ENCODE measurements at places on chromosomes 5 and 9.

DNA sequence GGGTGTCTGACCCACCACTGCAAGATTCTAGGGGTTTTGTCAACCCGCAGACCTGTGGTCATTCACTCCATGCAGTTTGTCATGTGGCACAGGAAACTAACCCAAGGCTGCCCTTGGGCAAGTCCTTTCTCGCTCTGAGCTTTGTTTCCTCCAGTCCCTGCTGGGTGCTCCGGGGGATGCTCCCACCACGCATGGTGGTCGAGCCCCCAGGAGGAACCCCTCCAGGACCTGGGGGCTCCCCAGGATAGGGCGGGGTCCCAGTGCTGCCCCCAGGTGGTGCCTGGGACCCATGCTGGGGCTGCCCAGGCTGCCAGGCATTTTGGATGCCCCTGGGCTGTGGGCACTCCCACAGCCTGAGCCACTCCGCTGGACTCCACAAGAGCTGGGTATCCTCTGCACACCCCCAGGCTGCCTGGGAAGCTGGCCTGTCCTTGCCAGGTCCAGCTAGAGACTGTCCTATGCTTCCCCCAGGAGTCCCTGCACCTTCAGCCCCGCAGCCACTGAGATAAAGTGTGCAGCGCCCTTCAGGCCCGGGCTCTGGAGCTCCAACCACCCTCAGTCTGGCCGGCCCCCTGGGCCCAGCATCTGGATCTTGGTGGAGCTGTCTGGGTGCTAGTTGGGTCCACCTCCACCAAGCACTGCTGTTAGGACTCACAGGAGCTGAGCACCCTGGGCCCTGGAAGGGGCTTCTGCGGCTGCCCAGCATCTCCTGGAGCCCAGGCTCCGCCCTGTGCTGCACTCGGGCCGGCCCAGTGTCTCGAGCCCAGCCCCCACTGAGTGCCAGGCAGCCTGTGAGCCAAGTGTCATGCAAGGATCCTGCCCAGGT, 104.3 kb downstream of the PHF2 start:
- no peak for DNase-seq

GRCh38 chr5:31598640-31599611, 40.0 kb upstream of the PDZD2 start:
- no peak for DNase-seq

- DNase-seq = peak; percentile 79
These were observed 14.9 kb upstream of the WNT8A start for GRCh38 chr5:138068742-138069600.

- DNase-seq = no peak
These were observed 84.9 kb downstream of the TRPM3 start for GRCh38 chr9:71036501-71036900.

Data from HTR-8/SVneo (cell line).